Mesenteric fat pad (tissue), 1 donor: ENCODE measurements at places on chromosomes 5 and 9. TPM values are rescaled to one million over a fixed set of nuclear protein-coding genes. Genes with fewer than 3 reads are reported as not detected.

Gene AQP3
- total RNA-seq, result 27.7 TPM

Gene CD180
- 2.6 TPM for total RNA-seq

Gene AGXT2
- not detected for total RNA-seq

Gene OLFM1
- 22.6 TPM for total RNA-seq

Gene ANKRD55
- total RNA-seq, result not detected

Gene C5orf52
- not detected for total RNA-seq

Gene REEP2
- total RNA-seq, result 2.6 TPM
